ENCODE measurements at places on chromosomes 4 and X. TPM values are rescaled to one million over a fixed set of nuclear protein-coding genes. Genes with fewer than 3 reads are reported as not detected.

Gene RRH
- total RNA-seq = not detected

GRCh38 chr4:52651996-52652672, 7.0 kb downstream of the USP46 start:
- H3K36me3 ChIP-seq = no peaks in the 10 kb centered on the region
- no peak for DNase-seq
- no peak overlapping the region for H3K4me3 ChIP-seq
- no peak overlapping the region for H3K27ac ChIP-seq
- H3K27me3 ChIP-seq = no peaks in the 10 kb centered on the region
- no peaks in the 10 kb centered on the region for H3K4me1 ChIP-seq

Gene TRIM61
- 5.0 TPM for total RNA-seq

GRCh38 chr4:24395937-24396336, 188.4 kb downstream of the DHX15 start:
- H3K27me3 ChIP-seq = no peaks in the 10 kb centered on the region
- no peak overlapping the region for H3K27ac ChIP-seq
- no peaks in the 10 kb centered on the region for H3K36me3 ChIP-seq
- DNase-seq = no peak

Data from H1 (cell line).